NT2/D1 (cell line): ENCODE measurements at places on chromosomes 5 and 9.
A peak's percentile ranks its signal among the peaks of the same experiment; 100 is the strongest.

GRCh38 chr5:172756764-172757393, 14.1 kb downstream of the DUSP1 start:
- no peak for DNase-seq

DNA sequence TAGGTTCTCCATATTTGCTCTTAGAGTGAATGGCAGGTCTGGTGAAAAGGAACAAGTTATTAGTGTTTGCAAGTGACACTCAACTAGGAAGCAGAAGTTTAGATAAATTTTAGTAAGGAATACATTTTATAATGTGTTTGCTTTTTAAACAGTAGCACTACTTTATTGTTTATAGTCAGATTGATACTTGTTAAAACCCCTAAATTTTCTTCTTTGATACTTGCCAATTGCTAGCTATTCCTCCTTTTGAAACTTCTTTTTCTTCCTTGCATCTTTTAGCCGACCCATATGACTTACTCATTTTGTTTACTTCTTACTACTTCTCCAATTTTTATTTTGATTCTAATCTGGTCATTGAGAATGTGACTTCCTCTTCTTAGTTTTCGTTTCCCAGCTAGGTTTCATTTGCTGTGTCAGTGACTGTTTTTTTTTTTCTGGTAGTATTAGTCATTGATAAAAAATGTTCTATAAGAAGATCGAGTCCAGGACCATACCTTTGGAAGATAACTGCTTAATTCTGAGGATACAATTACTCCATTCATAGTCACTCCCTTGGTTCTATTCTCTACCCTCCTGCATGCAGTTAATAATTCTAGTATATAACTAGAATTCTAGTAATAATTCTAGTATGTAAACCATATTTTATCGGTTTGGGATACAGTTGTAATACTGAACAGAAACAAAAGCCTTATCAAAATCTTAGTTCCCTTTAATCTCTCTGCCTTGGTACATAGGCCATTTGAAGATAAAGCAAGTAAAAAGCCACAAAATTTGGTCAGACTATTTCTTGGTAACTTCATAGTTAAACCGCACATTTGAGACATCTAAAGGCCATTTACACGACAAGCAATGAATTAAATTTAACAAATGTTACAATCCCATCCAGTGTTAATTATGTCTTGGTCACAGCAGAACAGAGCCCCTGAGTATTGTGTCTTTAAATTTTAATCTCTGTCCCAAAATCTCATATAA, 2.8 kb upstream of the RICTOR start:
- no peak for DNase-seq

GRCh38 chr5:100900142-100900795, 2.8 kb downstream of the ST8SIA4 start:
- DNase-seq, result no peak

- no peak for DNase-seq
These were observed 194.2 kb upstream of the CHD1 start for GRCh38 chr5:99122976-99123375.

DNA sequence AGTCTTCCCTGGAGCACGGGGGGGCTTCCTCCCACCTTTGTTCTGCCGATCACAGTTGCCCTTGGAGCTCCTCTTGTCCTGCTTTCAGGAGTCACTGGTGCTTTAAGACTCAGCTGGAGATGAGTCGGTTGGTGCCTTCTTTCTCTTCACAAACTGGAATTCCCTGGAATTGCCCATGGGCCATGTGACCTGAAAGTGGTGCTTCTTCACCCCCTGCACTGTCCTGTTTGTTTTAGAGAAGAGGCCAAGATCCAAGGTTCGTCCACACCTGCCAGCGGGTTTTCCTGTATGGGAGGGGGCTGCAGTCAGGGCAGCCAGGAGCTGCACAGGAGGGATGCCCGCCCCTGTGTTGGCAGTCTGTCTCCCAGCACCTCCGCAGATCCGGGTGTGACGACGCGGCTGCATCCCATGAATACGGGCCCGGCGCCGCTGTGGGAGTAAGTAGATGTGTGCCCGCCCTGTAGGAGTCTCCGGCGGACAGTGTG, 9.5 kb upstream of the MRPS2 start:
- DNase-seq, result no peak

GRCh38 chr9:95764533-95765319, 110.8 kb upstream of the ERCC6L2 start:
- no peak for DNase-seq

- DNase-seq, result no peak
These were observed 22.3 kb downstream of the FAM78A start for GRCh38 chr9:131253891-131254491.

- DNase-seq, result no peak
These were observed 2.7 kb downstream of the HEMGN start for GRCh38 chr9:97935276-97935675.

DNA sequence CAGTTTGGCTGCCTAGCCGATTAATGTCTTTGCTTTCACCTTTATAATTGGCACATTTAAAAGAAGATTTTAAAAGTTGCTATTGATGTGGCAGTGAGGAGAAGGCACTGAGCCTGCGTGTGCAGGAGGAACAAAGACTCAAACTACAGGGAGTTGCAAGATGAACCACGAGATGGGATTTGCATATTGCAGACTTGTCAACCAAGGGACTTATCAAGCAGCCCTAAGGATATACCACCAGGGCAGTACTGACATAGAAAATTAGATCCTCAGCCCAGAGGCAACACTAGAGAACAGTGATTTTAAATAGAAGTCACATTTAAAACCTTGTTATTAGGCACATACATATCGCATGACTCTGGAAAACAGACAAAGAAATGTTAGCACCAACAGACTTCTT, 342.6 kb downstream of the GLIS3 start:
- DNase-seq, result no peak

- DNase-seq, result no peak
These were observed 147.2 kb upstream of the KLF4 start for GRCh38 chr9:107636571-107637381.

- no peak for DNase-seq
These were observed 124.9 kb downstream of the TTC39B start for GRCh38 chr9:15182101-15182551.

GRCh38 chr9:101848485-101848919, 110.1 kb upstream of the GRIN3A start:
- no peak for DNase-seq

DNA sequence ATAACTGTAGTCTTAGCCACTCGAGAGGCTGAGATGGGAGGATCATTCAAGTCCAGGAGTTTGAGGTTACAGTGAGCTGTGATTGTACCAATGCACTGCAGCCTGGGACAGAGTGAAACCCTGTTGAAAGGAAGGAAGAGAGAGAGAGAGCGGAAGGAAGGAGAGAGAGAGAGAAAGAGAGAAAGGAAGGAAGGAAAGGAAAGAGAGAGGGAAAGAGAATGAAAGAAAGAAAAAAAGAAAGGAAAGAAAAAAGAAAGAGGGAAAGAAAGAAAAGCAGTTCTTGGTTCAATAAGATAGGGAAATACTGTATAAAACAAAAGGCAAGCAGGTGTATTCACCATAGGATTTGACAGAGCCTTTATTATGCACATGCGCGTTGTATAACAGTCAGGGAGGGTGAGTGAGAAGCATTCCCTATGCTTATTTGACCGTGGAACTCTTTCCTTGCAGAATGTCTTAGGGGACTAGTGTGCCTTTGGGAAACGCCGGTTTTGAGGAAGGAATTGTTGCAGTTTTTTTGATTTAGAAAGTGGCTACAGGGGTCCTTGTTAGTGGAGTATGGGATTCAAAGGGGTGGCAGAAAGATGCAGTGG, 42.0 kb downstream of the GSN start:
- DNase-seq, result no peak

DNA sequence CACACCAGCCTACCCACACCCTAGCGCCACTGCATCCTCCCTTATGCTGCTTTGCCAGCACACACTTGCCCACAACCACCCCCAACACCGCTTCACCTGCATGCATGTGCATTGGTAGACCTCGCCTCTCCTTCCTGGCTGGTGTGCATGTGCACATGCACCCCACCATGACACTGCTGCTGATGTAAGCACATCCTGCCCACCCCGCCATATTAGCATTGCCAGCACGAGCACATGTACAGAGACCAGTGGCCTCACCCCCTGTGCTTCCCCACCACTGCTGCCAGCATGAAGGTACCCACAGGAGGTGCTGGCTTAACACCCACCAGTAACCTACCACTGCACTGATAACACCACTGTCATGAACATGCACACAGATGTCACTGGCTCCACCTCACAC, 218.2 kb downstream of the SLCO4C1 start:
- DNase-seq, result no peak

GRCh38 chr5:138716456-138716924, 36.7 kb upstream of the CTNNA1 start:
- no peak for DNase-seq

DNA sequence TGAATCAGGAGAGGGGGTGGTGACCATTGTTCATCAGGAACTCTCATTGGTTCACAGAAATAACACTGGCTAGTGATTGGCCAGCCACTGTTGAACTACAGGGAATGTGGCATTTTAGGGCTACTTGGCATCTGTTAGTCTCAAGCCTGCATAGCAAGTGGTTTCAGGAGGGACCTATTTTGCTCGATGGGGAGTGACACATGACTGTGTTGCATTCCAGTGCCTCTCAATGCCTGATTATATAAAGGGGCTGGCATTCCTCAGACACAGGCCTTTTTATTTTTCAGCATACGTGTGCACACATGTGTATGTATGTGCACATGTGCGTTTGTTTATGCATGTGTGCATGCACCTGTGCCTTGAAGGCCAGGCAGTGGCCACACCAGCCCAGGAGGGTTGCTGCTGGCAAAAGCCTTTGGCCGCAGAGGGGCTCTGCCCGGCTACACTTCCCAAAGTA, 23.2 kb downstream of the FGD3 start:
- peak; percentile 92 for DNase-seq
